ENCODE measurements at places on chromosomes 12 and 14.

DNA sequence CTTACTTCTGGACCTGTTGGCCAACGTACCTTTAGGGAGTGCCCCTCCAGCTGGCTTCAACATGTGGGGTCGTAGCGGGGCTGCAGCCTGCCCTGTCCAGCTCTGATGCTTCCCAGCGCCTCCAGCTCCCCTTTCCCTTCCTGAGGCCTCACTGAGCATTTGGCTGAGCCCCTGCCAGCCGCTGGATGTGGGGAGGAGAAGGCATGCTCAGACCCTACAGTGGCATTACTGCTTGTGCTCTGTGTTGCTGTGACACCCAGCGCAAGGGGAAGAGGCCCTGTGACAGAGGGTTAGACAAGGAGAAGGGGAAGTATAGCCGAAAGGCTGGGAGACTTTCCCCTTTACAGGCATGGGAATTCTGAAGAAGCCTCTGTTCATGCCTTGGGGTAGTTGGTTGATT is 145.9 kb downstream of the PRKCH start:
- no peak for DNase-seq

DNA sequence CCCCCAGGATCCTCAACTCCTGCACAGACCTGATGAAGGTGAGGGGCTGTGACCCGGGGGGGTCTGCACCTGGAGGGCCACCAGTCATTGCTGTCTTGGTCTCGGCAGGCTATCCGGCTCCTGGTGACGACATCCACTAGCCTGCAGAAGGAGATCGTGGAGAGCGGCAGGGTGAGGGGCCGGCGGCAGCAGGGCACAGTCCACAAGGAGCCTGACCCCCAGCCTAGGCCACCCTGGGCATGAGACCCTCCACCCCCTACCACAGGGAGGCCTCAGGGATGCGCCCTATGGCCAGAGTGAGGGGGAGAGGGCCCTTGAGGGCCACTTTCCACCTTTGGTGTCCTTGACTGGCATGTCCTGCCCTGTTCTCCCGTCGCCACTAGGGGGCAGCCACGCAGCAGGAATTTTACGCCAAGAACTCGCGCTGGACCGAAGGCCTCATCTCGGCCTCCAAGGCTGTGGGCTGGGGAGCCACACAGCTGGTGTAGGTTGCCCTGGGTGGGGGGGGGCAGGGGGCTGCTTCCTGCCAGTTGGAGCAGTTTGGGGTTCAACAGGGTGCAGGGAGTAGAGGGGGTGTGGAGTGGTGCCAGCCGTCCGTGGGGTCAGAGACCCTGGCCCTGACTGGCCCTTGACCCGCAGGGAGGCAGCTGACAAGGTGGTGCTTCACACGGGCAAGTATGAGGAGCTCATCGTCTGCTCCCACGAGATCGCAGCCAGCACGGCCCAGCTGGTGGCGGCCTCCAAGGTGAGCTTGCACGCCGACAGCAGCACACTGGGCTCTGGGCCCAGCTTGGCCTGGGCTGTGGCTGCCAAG is 25.0 kb downstream of the HIP1R start:
- peak; percentile 74 for DNase-seq

GRCh38 chr12:116354950-116355783 is 77.7 kb upstream of the MED13L start:
- DNase-seq, result no peak

DNA sequence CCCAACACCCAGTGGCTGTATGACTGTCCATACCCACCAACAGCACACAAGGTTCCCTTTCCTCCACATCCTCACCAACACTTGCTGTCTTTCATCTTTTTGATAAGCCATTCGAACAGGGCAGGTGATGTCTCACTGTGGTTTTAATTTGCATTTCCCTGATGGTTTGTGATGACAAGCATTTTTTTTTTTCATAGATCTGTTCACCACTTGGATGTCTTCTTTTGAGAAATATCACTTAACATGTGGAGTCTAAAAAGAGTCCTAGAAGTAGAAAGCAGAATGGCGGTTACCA is 198.1 kb upstream of the DIO3 start:
- DNase-seq, result no peak

DNA sequence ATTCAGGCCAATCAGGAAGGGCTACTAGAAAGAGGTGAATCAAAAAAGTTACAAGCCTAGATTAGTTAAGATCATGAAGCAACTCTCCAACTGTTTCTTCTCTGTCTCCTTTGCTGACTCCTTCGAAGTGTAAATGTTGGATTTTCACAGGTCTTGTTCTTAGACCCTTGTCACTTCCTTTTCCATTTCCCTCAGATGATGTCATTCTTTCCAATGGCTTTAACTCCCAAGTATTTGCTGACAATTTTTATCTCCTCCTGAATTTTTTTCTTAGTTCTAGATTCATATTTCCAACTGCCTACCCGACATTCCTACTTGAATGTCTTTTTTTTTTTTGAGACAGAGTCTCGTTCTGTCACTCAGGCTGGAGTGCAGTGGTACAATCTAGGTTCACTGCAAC is 10.8 kb downstream of the GAS2L3 start:
- no peak for DNase-seq

- no peak for DNase-seq
Observed at GRCh38 chr12:62767946-62768345, 167.0 kb downstream of the PPM1H start.

GRCh38 chr14:25055992-25056687 is 6.2 kb upstream of the STXBP6 start:
- DNase-seq, result no peak

- no peak for DNase-seq
Observed at GRCh38 chr12:59808317-59808910, 212.6 kb downstream of the SLC16A7 start.

GRCh38 chr14:75619548-75619947 is 41.1 kb downstream of the ERG28 start:
- no peak for DNase-seq

- no peak for DNase-seq
Observed at GRCh38 chr12:27969624-27970400, 2.7 kb downstream of the PTHLH start.

DNA sequence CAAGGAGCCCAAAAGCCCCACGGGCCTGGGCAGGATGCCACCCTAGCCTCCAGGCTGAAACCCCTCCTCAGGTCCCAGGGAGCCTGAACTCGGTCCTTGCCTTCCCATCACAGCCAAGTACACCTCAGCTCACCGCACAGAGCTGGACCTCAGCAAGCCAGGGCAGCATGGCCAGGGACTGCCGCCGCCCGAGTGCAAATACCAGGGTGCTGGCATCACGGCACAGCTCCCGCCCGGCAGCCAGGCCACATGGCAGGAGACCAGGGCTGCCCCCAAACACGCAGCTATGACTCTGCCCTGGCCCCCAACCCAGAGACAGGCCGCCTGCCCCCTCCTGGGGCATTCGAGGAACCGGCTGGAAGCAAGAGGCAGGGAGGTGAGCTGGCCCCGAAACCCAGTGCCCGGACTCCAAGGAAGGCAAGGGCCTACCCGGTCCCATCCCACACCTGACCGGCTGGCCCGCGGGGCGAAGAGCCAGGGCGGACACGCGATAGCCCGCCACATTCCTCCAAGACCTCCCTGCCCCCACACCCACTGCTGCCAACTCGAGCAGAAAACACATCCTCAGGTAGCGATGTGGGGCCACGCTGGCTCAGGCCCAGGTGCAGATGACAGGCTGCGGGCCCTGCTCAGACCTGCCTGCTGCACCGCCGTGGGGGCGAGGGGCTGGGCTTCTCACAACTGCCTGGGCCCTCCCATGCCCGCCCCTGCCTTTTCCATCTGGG is 2.7 kb downstream of the JAG2 start:
- DNase-seq, result no peak

DNA sequence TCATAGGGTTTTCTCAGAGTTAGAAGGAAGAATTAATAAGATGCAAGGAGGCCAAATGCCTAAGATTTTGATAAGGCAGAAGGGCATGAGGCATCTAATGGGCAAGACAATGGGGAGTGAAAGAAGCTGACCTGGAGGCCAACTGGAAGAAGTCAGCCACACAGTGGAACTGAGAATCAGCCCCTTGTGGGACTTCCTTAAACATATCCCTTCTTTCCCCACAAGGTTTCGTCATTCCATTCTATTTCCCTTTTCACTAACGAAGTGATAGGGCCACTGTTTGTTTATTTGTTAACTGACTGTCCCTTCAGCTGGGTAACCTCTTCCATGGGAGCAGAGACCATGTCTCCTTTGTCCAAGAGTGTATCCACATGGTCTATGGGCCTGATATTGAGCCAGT is 86.2 kb downstream of the HELB start:
- no peak for DNase-seq

DNA sequence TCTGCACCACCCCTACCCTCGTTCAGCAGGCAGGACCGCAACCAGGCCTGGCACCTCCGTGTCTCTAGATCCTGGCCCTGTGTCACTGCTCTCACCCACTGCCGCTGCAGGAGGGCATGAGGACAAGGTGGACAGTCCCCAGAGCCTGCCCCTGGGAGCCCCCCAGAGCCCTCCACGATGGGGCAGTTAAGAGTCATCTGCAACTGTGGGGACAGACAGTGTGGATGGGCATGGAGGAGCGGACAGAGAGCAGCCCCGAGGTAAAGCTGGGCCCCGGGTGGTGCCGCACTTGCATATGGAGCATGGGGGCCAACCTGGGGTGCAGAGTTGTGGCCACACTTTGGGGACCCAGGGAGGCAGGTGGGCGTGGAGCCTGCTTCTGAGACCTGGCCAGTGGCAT is 905.1 kb upstream of the USP15 start:
- DNase-seq, result no peak

DNA sequence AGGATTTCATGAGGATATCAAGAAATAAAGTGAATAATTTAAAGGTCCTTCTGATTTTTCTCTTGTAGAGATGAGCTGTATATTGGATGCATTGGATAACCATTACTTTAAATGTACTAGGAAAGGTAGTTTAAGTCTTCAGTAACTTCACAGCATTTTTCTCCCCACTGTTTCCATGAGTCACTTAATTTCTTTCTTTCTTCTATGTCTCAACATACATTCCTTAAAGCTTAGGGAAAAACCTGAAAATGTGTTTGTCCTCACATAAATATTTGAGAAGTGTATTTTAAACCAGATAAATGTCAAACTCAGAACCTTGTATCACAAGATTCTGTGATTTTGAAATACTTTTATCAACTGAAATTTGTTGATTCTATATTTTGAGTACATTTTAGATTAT is 1970.2 kb upstream of the FLRT2 start:
- DNase-seq, result no peak

DNA sequence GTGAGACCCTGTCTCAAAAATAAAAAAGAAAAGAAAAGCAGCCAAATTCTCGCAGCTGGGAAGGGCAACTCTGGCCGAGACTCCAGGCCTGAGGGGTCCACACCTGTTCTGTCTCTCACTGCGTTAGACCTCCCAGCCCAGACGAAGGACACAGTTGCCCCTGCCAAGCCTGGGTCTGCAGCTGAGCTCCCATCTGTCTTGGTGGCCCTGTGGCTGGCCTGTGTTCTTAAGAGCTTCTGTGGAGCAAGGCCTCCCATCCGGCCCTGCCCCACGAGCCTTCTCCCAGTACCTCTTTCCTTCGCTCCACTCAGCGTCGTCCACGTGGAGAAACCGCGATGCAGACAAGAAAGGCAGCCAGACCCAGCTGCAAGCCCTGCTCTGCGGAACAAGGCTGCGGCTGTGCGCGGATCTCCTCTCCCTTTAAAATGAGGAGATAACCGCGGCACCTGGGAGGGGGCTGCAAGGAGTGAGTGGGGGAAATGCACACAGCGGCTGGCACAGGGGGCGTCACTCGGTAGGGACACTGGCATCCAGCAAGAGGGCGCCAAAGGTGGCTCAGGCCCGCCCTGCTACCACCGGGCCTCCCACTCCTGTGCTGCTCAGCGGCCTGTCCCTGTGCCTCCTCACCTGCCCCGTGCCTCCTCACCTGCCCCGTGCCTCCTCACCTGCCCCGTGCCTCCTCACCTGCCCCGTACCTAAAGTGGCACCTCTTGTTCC is 42.4 kb downstream of the LRRC74A start:
- no peak for DNase-seq

DNA sequence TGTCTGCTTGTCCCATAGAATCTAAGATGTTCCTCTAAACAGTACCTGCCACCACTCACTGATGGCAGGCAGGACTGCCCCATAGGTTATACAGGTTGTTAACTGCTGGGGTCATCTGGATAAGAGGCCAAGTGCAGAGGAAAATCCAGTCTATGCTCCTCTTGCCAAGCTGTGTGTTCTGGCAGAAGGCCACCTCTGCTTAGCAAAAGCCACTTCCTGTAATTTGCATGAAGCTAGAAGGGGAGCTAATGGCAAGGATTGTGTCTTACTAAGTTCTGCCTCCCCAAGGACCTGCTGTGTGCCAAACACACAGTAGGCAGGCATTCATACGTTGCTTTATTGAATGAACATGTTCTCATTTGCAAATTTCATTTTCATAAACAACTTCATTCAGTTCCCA is 445.4 kb downstream of the BCL11B start:
- no peak for DNase-seq

- no peak for DNase-seq
Observed at GRCh38 chr12:131873293-131873692, 21.1 kb upstream of the ULK1 start.

GRCh38 chr14:21714318-21714929 is 40.8 kb upstream of the OR4E1 start:
- DNase-seq, result no peak

- DNase-seq, result no peak
Observed at GRCh38 chr12:93363841-93364297, 13.9 kb upstream of the NUDT4 start.

GRCh38 chr14:100303179-100303578 is 3.1 kb downstream of the SLC25A29 start:
- DNase-seq, result no peak

DNA sequence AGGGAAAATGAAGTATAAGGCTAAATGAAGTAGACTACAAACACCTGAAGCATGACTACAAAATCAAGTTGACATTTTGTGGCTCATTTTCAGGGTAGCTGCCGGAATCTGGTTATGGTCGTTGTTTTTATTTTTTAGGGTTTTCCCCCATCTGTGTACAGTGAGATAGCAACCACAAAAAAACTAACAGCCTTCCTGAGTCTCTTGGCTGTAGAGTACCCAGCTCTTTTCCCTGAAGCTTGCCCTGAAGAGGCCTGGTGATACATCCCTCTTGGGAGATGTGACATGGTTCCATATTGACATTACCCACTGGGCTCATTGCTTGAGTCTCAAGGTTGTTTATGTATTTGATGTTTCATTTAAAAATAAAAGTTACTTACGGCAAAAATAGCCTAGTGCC is 424.0 kb downstream of the ZFP36L1 start:
- DNase-seq, result no peak

- DNase-seq, result no peak
Observed at GRCh38 chr14:67856827-67857226, 37.2 kb downstream of the RAD51B start.

DNA sequence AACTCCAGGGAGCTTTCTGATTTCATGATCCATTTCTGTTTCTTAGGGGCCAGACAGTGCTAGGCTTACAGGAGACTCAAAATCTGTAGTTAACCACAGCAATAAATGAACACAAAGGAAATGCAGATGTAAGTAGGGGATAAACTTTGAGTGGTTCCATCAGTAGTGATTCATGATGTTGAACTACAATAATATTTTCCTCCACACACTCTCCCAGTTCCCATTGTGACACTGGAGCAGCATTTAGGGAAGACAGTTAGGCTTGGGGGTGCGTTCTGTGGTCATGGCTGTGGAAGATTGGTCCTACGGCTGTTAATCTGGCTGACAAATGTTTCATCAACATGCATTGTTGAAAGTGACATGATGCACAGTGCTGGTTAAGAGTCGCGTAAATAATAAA is 66.9 kb downstream of the HMGA2 start:
- DNase-seq, result no peak

Data from stimulated activated CD8-positive, alpha-beta memory T cell treated with anti-CD3 and anti-CD28 coated beads, Interleukin-7, amount 100 ng/mL, for 1 hour (primary cell).